Mesenchymal stem cell (in vitro differentiated cells and primary cell): ENCODE measurements at places on chromosomes 7 and 10.

- no peak for DNase-seq
These were observed 24.6 kb downstream of the WIPI2 start for GRCh38 chr7:5214641-5215040.

DNA sequence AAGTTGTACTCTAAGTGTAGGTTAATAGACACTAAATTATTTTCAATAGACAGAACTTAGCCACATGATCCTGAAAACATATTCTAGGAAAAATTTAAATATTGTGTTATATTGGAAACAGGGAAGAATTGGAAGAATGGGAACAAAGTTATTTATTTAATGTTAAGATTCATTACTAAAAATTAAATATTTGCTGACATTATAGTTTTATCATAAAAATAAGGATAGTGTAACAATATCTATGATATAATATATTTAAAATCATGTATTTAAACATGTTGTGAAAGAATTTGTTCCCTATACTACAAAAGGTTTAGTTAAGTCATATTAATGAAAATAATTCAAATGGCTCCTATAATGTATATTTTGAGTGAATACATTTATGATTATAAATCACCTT is 120.1 kb upstream of the TEX47 start:
- DNase-seq: no peak

DNA sequence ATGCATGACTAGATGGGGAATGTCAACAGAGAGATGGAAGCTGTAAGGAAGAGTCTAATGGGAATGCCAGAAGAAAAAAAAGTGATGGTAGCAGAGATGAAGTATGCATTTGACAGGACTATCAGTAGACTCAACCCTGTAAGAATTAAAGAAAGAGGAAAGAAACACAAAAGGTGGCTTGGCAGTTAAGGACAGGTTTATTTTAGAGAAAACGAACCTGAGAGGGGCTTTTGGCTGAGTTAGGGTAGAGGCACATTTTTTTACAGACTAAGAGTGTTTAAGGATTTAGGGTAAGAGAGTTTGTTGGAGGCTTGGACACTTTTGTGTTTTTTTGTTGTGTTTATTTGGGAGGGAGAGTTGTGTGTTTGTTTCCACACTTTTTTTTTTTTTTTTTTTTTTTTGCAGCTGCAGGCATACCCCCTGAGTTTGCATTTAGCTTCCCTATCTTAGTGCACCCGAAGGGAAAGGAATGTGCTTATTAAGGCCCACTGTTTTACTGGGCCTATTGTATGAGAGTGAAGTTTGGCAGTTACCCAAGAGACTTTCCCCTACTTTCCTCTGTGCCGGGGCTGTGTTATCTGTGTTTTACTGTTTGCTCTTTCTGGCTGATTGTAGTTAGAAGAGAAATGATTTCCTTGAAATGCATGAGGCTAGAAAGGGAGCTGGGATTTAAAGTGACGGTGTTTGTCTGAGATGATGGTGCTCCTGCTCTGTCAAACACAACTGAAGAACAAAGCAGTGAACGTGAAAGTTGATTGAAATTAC is 32.0 kb downstream of the NPVF start:
- peak; percentile 6 for DNase-seq

DNA sequence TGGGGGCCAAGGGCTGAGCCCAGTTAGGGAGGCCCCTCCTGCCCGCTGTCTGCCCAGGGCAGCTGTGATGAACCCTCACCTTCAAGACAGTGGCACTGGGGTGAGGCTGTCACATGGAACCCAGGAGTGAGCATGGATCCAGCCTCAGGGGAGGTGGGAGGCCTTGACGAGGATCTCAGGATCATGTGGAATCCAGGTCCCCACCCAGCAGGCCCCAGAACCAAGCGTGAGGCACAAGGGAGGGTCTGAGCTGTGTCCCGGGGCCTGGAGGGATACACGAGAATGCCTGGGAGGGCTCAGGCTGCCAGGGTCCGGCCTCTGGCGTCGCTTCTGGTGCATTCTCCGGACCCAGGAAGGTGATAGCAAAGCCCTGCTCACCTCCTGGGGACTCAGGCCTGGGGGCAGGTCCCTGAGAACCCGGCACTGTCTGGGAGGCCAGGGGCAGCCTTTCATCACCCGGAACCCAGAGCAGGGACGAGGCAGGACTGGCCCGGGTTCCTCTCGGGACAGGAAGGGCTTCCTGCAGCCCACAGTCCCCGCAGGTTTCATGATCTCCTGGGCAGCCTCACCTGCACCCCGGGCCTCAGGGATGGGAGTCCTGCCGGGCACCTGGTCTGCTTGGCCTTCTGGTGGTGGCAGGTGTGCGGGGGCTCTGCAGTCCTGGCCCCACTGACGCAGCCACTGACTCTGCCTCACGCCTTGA is 17.5 kb downstream of the DPYSL4 start:
- DNase-seq: no peak

- DNase-seq: peak; percentile 19
These were observed 606.4 kb downstream of the SORCS1 start for GRCh38 chr10:106557951-106558733.

DNA sequence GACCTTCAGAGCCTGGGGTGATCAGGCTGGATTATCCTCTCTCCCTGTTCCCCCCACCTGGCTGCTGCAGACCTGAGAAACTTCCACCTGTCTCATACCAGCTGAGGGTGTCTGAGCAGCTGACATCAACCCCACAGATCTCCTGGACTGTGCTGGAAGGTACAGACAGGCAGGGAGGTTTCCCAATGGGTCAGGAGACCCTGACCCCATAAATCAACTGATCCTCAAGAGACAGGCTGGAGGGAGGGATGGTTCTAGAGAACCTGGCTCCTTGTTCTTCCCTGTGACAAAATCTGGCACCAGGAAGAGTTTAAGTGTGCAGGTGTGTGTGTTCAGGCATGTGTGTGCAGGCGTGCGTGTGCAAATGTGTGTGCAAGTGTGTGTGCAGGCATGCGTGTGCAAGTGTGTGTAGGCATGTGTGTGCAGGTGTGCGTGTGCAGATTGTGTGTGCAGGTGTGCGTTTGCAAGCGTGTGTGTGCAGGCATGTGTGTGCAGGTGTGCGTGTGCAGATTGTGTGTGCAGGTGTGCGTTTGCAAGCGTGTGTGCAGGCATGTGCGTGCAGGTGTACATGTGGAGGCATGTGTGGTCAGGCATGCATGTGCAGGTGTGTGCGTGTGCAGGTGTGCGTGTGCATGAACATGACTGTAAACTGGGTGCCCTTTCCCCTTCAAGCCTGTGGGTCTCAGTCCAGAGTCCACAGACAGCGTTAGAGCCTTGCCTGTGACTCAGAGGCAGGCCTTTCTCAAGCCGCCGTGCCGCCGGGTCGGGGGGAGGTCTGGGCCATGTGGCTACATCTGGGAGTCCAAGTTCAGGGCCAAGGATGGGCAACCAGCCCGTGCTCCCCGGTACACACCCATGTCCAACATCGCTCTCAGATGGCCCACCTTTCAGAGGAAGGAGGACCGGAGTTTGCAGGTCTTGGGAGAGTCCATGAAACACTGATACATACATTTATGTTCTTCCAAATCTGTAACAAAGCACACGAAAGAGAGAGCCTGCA is 50.1 kb upstream of the ELN start:
- DNase-seq: no peak

DNA sequence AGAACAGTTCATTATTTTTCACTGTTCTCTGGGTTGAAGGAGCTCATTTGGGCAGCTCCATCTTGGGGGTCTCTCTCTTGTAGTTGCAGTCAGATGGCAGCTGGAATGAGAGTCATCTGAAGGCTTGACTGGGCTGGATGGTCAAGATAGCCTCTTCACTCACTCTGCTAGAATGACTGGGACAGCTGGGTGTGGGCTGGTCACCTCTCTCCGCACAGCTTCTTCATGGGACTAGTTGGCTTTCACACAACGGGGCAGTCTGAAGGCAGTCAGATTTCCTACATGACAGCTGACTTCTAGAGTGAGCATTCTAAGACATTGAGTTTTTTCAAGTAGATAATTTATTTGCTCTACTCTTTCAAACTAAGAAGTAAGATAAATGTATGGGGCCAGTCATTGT is 13.1 kb downstream of the PLEKHA1 start:
- no peak for DNase-seq

- no peak for DNase-seq
These were observed 31.6 kb downstream of the USP6NL start for GRCh38 chr10:11579885-11580284.

GRCh38 chr7:1914743-1915142 is 244.7 kb downstream of the ELFN1 start:
- DNase-seq: no peak

- DNase-seq: no peak
These were observed 135.0 kb downstream of the MBL2 start for GRCh38 chr10:52637592-52637991.

DNA sequence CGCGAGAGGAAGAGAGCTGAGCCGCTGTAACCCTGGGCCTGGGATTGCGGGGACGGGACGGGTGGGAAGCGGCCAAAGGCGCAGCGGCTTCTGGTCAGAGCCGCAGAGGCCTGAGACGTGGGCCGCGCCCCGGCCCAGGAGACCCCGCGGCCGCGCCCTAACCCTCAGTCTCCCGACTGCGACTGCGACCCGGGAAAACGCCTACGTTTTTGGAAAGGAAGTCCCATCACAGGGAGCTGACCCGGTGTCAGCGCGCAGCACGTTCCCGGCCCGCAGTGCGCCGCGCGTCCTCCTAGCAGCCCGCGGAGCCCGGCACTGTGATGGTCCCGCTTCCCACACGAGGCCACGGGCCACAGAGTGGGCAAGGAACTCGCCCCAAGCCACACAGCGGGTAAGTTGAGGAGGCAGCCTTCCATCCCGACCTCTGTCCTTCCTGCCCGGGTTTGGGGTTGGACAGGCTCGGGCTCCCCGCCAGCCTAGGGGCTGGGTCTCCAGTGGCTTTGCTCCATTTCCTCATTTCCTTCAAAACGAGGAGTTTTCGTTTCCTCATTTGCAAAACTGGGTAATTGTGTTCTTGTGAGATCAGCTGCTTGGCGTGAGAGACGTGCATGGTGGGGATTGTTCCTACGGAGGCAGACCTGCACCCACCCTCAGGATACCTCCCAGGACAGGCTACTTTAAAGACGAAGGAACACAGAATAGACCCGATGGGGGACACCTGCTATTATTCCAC is 1.2 kb downstream of the GPNMB start:
- DNase-seq: peak; percentile 22

DNA sequence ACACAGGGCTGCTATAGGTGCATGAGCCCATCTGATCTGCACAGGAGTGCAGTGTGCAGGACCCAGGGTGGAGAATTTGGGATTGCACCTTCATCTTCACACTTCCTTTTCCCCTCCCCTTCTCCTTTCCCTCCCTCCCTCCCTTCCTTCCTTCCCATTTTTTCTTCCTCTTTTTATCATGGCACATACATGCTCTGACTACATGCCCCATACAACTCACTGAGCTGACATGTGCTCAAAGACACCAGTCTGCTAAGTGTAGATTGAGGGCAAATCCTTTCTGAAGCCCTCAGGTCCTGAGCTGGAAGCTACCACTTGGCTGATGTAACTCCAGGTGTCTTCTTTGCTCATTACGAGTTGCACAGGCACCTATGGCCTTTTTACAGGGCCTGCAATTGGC is 365.3 kb upstream of the ZNF32 start:
- DNase-seq: no peak

- DNase-seq: no peak
These were observed 23.2 kb downstream of the RAPGEF5 start for GRCh38 chr7:22333680-22334141.

- no peak for DNase-seq
These were observed 6.1 kb downstream of the LRRN3 start for GRCh38 chr7:111096997-111097396.

GRCh38 chr10:99593312-99593711 is 26.9 kb downstream of the SLC25A28 start:
- no peak for DNase-seq

- DNase-seq: no peak
These were observed 176.3 kb downstream of the WNT2 start for GRCh38 chr7:117146511-117146910.

DNA sequence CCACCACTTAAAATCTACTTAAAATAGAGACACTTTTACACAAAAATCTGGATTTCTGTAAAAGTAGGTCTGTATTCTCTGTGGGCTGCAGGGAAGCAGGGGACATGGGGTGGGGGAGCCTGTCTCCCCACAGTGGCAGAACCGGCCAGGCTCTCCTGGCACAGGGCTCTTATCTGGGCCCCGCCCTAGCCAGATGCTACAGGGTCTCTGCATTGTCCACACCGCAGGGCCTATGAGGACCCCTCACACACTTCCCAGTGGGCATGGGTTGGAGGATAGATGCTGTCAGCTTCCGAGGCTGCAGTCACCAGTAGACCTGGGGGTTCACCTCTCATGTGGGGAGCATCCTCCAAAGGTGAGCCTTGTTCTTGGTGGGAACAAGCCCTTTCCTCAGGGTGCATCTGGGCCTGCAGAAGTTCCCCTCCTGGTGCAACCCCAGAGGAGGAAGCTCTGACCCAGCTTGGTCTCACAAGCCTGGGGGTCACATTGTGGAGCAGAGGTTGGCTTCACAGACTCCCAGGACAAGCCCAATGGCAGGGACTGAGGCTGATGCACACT is 15.4 kb upstream of the MYL7 start:
- no peak for DNase-seq
